ENCODE measurements at places on chromosomes 12 and 14. TPM values are rescaled to one million over a fixed set of nuclear protein-coding genes. Genes with fewer than 3 reads are reported as not detected.

DNA sequence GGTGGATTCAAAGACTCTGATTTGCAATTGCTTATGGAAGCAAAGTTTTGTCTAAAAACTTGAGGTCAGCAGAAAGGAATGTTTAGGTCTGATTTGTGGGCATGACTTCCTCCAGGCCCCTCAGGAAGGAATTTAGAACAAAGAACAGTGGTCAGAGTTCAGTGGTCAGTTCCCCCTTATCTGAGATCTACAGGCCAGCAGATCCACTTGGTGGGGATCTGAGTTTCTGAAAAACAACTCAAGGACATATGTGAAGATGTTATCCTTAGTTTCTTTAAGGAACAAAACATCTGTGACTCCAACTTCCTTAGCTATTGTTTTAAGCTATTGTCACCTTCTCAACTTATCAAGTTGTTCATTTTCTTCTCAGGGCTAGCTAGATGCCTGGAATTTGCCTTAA, 28.0 kb upstream of the NAA30 start:
- DNase-seq: no peak

DNA sequence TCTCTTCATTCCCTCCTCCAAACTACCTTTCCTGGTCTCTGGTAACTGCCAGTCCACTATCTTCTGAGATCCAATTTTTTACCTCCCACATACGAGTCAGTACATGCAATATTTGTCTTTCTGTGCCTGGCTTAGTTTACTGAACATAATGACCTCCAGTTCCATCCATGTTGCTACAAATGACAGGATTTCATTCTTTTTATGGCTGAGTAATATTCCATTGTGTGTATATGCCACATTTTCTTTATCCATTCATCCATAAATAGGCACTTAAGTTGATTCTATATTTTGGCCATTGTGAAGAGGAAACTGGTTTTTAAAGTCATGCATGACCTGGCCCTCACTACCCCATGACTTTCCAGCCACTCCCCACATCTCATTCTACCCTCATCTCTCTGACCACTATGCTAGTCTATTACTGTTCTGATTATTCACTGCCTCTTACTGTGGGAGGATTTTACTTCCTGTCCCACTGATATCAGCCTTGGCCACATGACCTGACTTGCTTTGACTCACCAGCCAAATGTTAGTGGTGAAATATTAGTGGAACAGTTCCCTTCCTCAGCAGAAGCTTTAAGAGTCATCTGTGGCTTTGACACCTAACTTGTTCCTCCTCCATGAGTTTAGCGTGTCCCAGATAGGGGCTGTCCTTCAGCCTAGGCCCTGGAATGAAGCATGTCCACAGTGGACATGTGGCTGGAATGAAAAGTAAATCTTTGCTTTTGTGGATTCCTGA, 52.2 kb downstream of the GOLGA5 start:
- DNase-seq: no peak

GRCh38 chr14:20418501-20418909, 5.2 kb upstream of the TEP1 start:
- no peak for DNase-seq

GRCh38 chr12:14219156-14219555, 146.3 kb upstream of the ATF7IP start:
- DNase-seq: no peak

- DNase-seq: no peak
These were observed 23.9 kb downstream of the SERPINA10 start for GRCh38 chr14:94269156-94269555.

DNA sequence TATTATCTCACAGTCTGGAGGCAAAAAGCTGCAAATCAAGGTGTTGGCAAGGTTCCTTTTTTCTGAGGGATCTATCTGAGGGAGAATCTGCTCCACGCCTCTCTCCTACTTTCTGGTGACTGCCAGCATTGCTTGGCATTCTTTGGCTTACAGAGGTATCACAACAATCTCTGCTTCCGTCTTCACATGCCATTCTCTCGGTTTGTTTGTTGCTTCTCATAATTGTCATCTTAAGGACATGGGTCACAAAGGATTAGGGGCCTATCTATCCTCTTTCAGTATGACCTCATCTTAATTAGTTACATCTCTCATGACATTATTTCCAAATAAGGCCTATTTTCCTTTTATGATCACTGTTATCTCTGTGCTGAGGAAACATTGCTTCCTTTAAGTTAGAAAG, 345.0 kb downstream of the FOXG1 start:
- DNase-seq: no peak

DNA sequence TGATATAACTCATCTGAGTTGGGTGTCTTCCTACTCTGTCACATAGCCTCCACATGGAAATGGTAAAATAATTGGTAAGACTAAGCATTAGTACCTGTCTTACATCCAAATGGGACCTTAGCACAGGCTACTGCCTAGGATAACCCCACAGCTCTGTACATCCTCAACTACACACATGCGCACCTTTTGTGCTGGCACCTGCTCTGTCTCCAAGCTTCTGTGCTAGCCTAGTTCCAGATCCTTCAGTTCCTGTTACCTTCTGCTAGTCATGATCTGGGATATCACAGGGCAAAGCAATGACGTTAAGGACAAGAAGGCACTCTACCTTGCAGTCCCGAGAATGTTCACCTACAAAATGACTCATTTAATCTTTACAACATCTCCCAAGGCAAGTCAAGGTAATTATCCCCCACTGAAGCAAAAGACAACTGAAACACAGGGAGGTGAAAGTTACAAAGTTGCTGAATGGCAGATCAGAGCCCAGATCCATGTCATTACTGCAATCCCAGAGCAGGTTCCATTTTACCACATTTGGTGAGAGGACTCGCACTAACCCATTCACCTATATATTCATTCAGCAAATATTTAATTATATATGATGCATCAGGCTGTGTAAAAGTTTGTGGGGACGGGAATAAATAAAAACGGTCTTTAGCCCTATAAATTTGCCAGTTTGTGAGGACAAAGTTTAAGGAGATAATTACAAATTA, 61.7 kb downstream of the PPM1H start:
- DNase-seq: no peak

DNA sequence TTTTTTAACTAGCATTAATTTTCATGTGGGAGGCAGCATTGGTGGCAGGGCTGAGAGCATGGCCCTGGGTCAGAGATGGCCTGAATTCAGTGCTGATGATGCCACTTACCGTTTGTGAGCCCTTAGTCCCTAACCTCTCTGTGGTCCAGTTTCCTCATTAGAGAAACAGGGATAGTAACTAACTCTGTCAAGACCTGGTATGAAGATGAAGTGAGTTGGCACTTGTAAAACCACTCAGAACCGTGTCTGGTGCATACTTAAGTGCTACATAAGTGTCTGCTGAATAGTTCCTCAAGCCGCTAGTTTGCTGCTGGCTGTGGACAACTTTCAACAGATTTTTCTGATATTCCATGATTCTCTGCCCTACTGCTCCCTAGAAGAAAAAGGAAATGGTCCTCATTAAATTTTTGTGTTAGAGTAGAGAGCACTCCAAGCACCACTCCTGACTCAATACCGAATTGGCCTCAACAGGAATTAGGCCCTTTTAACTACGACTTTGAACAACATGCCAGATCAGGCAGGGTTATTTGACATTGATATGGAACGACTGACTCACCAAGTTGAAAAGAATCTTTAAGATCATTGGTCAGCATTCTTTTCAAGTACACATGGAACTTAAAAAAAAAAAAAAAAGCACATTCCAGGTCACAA, 250.2 kb downstream of the ANO2 start:
- DNase-seq: no peak

GRCh38 chr12:77742631-77743030, 88.1 kb upstream of the NAV3 start:
- DNase-seq: no peak

GRCh38 chr12:47739979-47740378, 14.7 kb upstream of the ENDOU start:
- no peak for DNase-seq

DNA sequence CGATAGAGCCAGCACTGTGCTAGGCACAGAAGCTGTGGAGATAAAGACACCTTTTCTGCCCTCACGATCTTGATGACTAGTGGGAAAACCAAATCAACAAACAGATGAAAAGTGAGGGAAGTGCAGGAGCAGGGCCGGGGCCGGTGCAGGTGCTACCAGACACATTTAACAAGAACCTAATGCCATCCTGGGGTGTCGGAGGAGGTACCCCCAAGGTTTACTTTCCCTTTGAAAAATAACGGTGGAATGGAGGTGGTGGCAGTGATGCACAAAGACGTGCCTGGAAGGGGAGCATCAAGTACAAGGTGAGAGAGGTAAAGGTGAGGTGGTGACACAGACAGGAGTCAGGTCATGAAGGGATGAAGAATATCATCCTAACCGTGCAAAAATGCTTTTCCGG, 22.1 kb downstream of the SLC6A13 start:
- no peak for DNase-seq

DNA sequence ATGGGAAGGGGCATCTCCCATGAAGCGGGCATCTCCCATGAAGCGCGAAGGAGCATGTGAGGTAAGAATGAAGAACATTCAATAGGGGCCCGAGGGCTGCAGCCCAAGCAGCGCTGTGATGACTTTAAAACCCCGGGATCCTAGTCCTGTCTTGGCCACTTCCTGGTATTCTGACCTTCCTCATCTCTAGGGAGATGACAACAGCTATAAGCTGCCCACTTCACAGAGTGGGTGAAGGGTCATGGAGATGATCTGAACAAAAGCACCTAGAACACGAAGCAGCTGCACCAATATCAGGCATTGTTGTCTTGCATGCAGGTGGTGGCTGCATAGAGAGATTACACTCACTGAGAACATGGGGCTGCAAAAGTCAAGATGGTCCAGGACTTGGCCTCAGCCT, 64.5 kb downstream of the SPTB start:
- no peak for DNase-seq

GRCh38 chr12:3207175-3207574, 130.0 kb downstream of the TSPAN9 start:
- no peak for DNase-seq

DNA sequence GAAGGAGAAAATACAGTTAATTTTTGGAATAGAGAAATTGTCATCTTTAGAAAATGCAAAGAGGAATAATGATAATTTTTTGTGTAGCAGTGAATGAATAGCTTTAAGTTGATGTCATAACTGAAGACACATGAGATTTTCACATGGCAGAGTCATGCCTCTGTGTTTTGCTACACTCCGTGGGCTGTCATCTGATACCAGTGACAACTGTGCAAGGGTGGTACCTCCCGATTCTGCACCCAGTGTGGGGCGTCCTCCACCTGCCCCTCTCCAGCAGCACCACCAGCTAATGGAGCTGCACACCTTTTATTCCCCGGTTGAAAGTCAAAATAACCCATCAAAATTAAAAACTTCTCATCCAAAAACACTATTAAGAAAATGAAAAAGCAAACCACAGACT, 47.2 kb downstream of the ANKRD9 start:
- no peak for DNase-seq

DNA sequence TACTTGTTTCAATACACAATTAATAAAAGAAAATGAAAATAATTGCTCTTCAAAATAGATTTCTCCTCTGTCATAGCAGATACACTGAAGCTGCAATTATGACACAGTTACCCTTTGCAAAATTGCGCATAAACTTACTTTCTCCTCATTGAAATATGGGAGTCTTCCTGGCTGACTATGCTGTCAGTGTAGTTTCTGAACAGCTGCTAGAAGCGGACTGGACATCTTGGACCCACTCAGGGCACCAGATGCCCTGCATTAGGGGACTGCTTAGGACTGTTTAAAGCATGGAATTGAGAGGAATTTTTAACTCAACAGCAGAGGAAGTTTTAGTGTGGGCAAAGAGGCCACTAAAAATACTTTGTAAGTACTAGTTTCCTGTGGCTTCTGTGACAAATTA, 454.9 kb downstream of the ATP23 start:
- DNase-seq: no peak

DNA sequence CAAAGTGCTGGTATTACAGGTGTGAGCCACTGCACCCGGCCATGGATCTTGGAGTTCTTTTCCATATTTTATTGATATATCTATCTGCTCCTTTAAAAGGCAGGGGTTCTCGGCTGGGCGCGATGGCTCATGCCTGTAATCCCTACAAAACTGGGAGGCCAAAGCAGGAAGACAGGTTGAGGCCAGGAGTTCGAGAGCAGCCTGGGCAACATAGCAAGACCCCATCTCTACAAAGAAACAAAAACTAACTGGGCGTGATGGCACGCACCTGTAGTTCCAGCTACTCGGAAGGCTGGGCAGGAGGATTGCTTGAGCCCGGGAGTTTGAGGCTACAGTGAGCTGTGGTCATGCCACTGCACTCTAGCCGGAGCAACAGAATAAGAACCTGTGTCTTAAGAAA, 12.1 kb upstream of the GAPDH start:
- DNase-seq: no peak

GRCh38 chr14:67140556-67140955, 48.7 kb upstream of the GARIN2 start:
- DNase-seq: no peak

DNA sequence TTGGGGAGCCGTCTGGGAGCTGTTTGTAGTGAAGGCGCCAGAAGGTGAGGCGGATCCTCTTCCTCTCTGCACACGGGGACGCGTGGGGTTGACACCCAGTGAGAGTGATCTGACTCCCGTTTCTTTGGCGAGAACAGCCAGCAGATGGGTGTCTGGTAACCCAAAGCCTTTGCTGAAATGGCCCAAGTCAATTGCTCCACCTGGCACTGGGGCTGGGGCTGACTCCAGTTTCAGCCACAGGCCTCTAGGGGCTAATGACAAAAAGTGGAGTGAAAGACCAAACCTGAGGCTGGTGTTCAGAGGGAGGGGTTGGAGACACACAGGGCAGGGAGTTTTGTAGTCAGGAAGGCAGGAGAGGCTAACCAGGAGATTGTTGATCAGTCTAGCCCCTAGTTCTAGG, 87.0 kb downstream of the FRMD6 start:
- DNase-seq: no peak

DNA sequence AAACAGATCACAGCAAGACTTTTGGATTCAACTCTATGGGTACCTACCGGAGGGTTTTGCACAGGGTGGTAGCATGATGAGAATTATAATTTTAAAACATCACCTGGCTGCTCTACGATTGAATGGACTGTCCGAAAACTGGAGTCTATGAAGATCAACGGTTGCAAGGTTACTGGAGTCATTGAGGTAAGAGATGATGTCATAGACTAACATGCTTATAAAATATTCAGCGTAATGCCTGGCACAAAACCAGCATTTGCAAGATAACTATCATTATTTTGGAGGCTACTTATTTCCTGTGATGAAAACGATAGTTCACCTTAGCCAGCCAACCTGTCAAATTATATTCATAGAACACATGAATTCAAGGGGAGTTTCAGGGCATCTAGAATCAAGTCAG, 580.6 kb upstream of the TBX3 start:
- DNase-seq: no peak

GRCh38 chr12:93180566-93180965, 197.2 kb upstream of the NUDT4 start:
- no peak for DNase-seq

- DNase-seq: no peak
These were observed 3.8 kb downstream of the TXNRD1 start for GRCh38 chr12:104219361-104219892.

GRCh38 chr14:59017285-59017965, 171.0 kb upstream of the DAAM1 start:
- no peak for DNase-seq

- DNase-seq: no peak
These were observed 86.0 kb downstream of the AEBP2 start for GRCh38 chr12:19525274-19525673.

ASCL1 gene
- not detected for polyA plus RNA-seq

TAS2R31 gene
- polyA plus RNA-seq: 0.26 TPM

TMPRSS12 gene
- not detected for polyA plus RNA-seq

SPRYD4 gene
- polyA plus RNA-seq: 1.1 TPM

TCL1B gene
- not detected for polyA plus RNA-seq

AQP5 gene
- polyA plus RNA-seq: not detected

B3GNT4 gene
- polyA plus RNA-seq: 0.15 TPM

ANKRD33 gene
- polyA plus RNA-seq: not detected

ZNF605 gene
- polyA plus RNA-seq: 0.98 TPM

RAD9B gene
- 0.98 TPM for polyA plus RNA-seq

RECQL gene
- 49.1 TPM for polyA plus RNA-seq
